Hindlimb muscle (tissue), 1 donor: ENCODE measurements at places on chromosomes 7 and 10. TPM values are rescaled to one million over a fixed set of nuclear protein-coding genes. Genes with fewer than 3 reads are reported as not detected.

GRCh38 chr10:101354328-101355071 is 535 bp downstream of the BTRC start:
- DNase-seq: peak; percentile 50

- no peak for DNase-seq
Observed at GRCh38 chr10:68957654-68958053, 1.7 kb downstream of the DDX21 start.

GRCh38 chr7:106466867-106467266 is 182.1 kb upstream of the NAMPT start:
- DNase-seq: no peak

PRSS2 gene
- not detected for polyA plus RNA-seq

DNA sequence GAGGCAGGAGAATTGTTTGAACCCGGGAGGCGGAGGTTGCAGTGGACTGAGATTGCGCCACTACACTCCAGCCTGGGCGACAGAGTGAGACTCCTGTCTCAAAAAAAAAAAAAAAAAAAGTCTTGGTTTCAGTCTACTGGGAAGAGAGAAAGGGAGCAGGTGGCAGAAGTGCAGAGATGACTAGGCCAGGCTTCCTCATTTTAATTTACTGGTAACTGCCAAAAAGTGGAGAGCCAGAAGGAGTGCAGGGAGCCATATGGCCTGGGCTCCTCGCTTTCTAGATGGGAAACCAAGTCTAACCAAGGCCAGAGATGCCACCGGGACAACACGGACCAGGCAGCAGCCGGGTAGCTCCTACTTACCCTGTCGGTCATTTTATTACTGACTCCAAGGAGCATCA is 12.2 kb downstream of the SEPHS1 start:
- no peak for DNase-seq

SEMA4G gene
- 7.3 TPM for polyA plus RNA-seq

GRCh38 chr7:58087536-58088190 is 637.7 kb downstream of the ZNF716 start:
- no peak for DNase-seq

DNA sequence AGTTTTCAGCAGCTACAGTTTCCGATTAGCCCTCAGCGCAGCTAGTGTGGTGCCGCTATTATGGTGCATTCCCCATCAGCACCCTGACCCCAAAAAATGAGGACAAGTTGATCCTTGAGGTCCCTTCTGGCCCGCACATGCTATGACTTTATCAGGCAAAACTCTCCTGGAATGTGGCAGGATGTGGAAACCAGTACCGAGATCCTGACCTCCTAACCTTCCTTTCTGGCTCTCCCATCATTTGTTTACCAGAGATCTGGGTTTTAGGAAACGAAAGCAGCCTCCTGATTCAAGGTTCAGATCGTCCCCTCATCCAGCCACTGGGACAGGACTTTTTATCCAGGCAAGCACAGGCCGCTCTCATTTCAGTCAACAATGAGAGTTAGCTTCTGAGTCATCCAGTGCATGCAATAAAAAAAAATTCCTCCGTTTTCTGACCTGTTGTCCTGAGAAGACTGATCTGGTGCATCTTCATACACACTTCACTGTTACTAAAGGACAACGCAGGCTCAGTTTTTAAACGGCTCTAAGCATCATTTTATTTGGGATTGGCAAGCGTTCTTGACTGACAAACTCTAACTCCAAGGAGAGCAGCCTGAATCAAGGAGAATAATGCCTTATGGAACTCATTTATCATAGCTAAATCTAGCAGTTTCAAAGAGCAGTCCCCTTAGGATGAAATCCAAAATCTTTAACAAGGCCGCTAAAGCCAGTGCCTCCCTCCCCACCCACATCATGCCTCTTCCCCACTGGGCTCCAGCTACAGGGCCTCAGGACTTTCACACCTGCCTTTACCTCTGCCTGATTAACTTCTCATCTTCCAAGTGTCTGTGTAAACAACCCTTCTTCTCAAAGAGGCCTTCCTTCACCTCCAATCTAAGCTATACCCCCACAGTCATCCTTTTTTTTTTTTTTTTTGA is 17.1 kb downstream of the PDLIM1 start:
- DNase-seq: no peak

CABCOCO1 gene
- polyA plus RNA-seq: 0.53 TPM

DNA sequence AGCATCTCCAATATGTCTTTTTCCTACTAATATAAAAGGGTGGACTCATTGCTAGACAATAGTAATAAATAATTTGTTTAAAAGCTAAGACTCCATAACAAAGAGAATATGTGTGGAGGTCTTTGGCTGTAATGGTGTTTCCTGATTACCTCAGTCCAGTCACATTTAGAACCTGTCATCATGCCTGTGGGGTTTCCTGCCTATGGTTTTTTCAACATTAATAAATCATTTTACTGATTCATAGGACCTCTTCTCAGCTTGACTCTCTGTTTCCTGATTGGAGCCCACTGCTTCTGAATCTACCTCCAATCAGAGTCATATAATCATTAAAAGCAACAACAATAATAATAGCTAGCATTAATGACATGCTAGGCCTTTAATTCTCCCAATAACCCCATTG is 52.4 kb upstream of the GNAI1 start:
- no peak for DNase-seq

GRCh38 chr7:155756322-155756721 is 55.9 kb downstream of the SHH start:
- no peak for DNase-seq

CUZD1 gene
- polyA plus RNA-seq: 1.0 TPM

DNA sequence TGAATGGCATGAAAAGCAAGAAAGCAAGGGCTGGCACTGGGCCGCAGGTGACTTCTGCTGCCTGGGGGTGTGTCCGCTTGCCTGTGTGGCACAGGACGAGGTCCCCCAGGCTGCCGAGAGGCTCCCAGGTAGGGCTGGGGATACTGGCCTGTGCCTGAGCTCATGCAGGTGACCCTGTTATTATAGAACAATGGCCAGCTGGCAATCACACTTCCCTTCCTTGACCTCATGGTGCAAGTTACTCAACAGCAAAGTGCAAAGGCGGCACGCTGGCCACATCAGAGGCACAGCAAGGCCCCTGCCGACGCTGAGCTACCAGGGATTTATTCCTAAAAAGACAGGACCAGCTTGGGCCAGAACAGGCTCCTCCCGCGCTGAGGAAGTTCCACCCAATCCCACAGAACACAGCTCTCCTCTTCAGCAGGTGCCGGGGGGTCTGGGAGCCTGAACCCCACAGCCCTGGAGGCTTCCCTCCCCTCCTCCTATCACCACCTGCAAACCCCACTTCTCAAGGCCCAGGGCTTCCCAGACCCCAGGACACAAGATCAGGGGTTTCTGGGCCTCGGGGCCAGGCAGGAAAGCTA is 1.4 kb upstream of the ADAM8 start:
- DNase-seq: no peak

GRCh38 chr7:13986208-13986607 is 3.3 kb downstream of the ETV1 start:
- no peak for DNase-seq

MUC3A gene
- 0.10 TPM for polyA plus RNA-seq
